ENCODE measurements at places on chromosomes 1 and 21.

- DNase-seq, result no peak
Measured at GRCh38 chr1:102863704-102864103, 244.6 kb downstream of the COL11A1 start.

DNA sequence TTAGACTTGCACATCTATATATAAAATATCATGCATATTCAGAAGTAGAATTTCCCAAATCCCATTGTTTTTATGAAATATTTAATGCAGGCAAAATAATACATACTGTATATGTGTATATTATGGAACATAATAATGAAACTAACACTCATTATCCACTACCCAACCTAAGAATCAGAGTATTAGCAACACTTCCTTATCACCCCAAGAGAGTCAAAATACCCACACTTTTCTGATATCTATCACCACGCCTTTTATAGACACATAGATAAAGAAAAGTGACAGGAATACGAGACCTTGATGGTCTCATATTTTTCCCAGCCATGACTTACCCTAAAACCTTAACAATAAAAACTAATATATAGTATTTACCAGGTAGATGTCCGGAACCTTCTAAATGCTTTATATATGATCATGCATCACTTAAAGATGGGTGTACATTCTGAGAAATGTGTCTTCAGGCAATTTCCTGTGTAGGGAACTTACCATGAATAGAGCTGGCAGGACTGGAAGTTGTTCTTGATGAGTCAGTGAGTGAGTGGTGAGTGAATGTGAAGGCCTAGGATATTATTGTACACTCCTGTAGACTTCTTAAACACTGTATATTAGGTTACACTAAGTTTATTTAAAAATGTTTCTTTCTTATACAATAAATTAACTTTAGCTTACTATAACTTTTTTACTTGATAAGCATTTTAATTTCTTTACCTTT lies 45.5 kb downstream of the TNFSF4 start:
- no peak for DNase-seq

DNA sequence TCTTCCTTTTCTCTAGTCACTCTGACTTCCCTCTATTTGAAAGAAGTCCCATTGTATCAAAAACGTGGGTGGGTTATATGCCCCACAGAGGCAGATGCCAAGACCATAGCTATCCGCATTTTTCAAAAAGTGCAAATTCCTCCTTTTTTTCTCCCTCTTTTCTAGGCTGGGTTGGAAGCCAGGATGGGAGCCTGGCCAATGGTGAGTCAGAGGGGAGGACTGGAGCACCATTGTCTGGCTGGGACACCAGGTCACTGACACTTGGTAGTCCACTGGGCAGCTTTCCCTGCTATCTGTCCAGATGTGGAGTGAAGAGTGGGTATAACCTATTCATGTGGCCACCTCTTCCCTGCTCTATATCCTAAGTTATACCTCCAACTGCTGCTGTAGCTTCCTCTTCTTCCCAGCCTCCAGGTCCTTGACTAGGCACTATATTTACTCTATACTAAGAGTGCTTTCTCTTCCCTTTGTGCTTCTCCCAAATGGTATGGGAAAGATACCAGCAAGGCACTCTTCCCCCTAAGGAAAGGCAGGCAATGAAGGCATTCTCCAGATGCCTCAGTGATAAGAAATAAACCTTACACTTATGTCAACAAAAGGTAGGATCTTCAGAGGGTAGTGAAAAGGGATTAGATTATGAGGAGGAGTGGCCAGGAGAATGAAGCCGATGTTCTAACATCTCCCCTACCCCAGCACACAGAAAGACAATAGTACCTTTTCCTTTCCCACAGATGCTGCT lies 12.9 kb downstream of the PI4KB start:
- DNase-seq, result no peak

DNA sequence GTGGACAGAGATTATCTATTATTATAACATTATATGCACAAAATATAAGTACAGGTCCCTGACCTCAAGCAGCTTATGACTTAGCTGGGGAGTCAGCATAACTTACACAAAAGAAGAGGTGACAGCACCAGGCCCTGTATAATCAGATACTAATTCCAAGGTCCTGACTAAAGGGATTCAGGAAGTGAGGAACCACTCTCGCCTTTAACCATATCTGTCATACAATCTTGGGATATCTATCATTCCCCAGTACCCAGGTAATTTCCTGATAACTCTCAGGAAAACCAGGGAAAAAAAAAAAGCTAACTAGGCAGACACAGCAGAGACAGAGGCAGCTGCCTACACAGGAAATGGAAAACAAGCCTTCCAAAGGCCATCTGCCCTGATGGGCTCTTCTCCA lies 78.5 kb upstream of the CAMK1G start:
- DNase-seq, result no peak

DNA sequence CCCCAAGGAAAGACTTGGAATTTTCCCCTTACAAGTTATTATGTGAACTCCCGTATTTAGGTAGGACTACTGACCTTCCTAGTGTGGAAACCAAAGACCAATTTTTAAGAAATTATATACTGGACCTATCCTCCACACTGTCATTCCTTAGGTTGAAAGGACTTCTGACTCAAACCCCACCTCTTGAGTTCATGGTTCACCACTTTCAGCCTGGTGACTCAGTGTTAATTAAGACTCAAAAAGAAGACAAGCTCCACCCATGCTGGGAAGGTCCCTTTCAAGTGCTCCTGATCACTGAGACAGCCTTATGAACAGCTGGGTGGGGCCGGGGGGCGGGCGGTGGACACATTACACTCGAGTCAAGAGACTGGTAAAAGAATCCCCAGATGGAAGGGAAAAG lies 113.2 kb downstream of the LRRC53 start:
- DNase-seq, result no peak

DNA sequence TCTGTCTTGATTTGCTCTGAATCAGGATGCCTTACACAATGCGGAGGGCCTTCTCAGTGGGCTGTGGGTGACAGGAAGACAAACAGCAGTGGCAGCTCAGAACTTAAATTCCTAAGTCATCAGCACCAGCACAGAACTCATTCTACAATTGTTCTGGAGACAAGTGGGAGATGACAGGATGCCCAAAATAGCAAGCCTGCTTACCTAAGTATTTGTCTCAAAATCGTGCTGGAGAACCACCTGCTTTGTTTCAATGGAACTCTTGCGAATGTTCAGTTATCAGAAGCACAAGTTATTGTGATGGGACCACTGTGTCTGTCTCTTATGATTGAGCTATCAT lies 76.1 kb downstream of the VCAM1 start:
- DNase-seq, result no peak

DNA sequence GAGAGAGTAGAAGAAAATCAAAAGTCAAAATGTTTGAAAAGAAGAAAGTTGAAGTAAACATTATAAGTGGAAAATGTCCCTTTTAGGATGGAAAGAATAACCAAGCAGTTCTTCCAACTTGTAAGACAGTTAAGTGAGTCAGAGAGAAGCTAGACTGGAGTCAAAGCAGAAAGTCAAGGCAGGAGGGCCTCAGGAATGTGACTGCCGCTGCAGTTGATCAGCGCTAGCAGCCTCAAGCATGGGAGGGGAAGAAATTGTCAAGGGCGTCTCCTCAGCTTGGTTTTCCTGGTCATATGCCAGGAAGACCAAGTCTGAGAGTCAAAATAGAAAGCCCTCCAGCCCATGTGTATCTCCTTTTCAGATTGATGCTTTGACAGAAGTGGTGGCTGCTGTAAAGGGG lies 23.2 kb downstream of the HAO2 start:
- no peak for DNase-seq

DNA sequence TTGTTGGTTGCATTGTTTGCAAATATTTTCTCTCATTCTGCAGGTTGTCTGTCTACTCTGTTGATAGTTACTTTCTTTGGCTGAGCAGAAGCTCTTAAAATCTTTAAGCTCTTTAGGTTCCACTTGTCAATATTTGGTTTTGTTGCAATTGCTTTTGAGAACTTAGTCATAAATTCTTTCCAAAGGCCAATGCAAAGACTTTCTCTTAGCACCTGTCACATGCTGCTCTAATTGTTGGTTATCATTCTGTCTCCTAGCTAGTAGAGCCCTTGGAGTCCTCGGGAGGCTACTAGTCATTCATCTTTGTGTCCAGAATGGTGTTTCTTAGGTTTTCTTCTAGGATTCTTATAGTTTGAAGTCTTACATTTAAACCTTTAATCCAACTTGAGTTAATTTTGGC lies 312.7 kb upstream of the PROX1 start:
- DNase-seq, result no peak

DNA sequence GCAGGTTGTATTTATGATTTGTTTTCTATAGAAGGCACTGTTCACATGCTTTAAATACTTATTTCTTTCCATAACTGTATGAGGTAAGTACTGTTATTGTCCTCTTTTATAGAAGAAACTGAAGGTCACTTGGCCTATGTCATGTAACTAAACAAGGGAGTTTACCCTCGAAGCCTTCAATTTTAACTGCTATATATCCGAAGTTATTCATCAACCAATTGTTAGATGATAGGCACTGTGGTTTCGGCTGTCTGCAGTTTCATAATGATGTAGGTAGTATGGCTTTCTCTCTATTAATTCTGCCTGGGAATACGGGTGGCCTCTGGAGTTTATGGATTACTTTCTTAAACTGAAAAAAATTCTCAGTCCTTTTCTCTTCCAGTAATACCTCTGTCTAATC lies 413.3 kb upstream of the ADGRL2 start:
- no peak for DNase-seq

- DNase-seq, result no peak
Measured at GRCh38 chr1:56910441-56910985, 55.3 kb downstream of the C8B start.

- no peak for DNase-seq
Measured at GRCh38 chr1:19372602-19373001, 60.5 kb downstream of the SLC66A1 start.

- no peak for DNase-seq
Measured at GRCh38 chr1:201015551-201016091, 7.9 kb downstream of the KIF21B start.

GRCh38 chr1:116982319-116983004 lies 19.1 kb upstream of the CD101 start:
- no peak for DNase-seq

GRCh38 chr1:65568285-65568684 lies 147.8 kb downstream of the LEPR start:
- DNase-seq, result no peak

DNA sequence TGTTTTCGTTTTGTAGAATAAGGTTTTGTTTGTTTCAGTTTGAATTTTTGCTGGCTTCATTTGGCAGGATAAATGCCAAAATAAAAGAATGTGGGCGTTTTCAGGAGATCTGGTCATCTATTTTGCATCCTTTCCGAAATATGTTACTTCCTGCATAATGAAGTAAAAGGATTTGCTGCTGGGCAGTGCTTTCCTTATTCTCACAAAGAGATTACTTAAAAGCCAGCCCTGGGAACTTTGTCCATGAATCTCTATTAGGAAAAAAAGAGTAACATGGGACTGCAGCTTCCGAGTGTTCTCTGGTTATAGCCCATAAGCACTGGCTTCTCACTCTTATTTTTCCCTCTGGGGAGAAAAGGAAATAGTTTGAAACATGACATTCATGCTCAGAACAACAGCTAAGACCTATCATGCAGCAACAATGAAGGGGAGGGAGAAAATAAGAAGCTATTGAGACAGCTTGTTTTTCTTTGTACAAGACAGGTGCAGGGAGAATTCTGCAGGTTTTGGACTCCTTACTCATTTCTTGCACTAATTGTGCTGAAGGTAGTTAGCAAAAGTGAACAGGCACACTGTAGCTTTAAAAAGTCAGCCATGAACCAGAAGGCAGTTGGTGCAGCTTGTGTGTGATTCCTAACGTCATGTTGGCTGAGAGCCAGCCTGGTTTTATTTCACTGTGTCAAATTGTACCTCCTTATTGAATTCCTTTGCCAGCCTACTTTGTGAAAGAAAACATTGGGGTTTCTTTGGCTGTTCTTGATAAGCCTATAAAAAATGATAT lies at the start of gene SAMD13:
SAMD13 (plus strand) TSS at position 705 of the 781 bp plus-strand sequence. CDS start 1,527 bp downstream, outside the sequence.
- no peak for DNase-seq

GRCh38 chr21:14677639-14678179 lies 131.6 kb upstream of the SAMSN1 start:
- DNase-seq, result no peak

- DNase-seq, result no peak
Measured at GRCh38 chr1:204829133-204829825, 41.4 kb upstream of the NFASC start.

DNA sequence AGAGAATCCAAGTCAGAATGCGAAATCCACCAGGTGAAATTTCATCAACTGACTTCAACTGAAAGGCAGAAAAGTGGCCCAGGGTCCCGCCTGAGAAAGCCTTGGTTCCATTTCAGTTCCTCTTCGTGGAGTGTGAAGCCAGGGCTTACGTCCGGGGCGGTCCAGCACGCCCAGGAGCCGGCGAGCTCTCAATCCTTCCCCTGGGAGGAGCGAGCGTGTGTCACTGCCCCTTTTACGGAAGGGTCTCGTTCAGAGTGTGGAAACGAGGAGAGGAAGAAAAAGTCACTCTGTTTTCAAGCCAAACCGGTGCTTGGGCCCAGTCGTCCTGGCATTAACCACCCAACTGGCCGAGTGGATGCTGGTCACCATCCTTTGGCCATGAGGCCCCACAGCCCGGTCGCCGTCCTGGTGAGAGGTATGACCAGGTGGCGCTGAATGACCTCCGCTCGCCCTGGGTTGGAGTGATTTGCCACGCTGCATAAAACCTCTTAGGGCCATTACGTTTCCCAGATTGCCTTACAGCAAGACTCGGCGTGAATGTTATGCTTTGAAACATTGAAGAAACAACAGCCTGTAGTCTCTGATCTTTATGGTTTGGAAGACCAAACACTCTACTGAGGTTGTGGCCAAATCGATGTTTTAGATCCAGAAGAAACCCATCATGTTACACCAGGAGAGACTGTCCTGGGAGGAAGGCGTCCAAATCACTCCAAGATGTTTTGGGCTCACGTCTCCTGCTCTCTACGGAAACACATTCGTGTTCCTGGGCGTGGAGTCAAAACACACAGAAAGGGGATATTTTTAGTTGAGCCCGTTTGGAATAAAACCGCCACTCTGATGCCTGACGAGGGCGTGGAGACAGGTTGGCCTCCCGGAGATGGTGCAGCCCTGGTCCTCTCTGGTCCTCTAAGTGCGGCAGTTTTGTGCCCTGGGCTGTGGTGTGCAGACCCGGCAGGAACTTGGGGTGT lies 93.6 kb upstream of the ACTRT2 start:
- DNase-seq, result no peak

DNA sequence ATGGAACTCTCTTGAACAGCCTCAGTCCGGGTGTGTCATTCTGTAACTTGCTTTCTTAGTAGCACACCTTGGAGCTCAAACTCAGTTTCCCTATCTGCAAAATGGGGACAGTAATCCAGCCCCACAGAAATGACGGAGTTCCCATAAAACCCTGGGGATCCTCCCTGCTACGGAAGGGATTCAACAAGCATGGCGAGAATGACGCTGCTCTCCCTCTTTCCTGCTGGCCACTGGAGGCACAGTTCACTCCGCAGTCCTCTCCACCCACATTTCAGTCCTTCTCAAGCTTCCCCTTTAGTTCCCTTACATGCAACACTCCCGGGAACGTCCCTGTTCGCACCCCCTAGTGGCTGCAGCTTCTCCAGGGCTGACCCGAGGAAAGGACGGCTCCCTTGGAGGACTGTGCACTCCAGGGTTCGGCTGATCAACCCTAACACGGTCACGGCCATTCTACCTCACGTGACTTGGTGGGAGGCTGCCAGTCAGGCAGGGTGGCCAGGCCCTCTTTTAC lies 20.6 kb downstream of the RUNX3 start:
- DNase-seq, result no peak

Data from effector CD4-positive, alpha-beta T cell (primary cell).